ENCODE measurements at places on chromosomes 11 and 22.

GRCh38 chr11:75872887-75873416 is 57.9 kb downstream of the UVRAG start:
- no peak for DNase-seq

GRCh38 chr11:33040033-33040861 is 875 bp downstream of the TCP11L1 start:
- peak; percentile 9 for DNase-seq

- DNase-seq, result no peak
These were observed 525.5 kb downstream of the NTM start for GRCh38 chr11:131895865-131896264.

DNA sequence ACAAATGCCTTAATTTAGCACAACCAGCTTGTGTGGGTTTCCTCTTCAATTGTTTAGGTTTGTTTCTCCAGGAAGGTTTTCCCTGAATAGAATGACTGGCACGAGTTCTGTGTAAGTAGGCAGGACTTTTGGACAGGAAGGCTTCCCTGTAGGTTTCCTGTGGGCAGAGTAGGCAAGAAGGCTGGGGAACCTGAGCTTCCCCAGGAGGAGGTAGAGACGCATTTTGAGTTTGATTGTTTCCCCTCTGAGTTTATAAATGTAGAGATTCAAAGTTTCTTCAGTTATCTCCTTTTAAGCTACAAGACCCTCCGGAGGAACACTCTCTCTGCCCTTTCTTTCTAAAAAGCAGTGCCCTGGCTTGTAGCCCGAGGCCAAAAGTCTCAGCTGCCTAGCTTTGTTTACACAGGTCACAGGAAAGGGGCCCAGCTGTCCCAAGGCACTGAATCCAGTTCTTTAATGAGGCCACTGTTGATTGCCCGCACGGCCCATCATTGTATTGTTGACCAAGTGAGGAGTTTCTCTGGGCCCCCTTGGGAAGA is 66.6 kb upstream of the RDX start:
- no peak for DNase-seq

- DNase-seq, result no peak
These were observed at the start of the genes C11orf21 and TSPAN32 for GRCh38 chr11:2301631-2302305. Gene C11orf21, minus strand, starts transcription at chr11:2301918. Its CDS starts 110 bp downstream, at chr11:2301808. Gene TSPAN32, plus strand, starts transcription at chr11:2302013. Its CDS starts 137 bp downstream, at chr11:2302150.

DNA sequence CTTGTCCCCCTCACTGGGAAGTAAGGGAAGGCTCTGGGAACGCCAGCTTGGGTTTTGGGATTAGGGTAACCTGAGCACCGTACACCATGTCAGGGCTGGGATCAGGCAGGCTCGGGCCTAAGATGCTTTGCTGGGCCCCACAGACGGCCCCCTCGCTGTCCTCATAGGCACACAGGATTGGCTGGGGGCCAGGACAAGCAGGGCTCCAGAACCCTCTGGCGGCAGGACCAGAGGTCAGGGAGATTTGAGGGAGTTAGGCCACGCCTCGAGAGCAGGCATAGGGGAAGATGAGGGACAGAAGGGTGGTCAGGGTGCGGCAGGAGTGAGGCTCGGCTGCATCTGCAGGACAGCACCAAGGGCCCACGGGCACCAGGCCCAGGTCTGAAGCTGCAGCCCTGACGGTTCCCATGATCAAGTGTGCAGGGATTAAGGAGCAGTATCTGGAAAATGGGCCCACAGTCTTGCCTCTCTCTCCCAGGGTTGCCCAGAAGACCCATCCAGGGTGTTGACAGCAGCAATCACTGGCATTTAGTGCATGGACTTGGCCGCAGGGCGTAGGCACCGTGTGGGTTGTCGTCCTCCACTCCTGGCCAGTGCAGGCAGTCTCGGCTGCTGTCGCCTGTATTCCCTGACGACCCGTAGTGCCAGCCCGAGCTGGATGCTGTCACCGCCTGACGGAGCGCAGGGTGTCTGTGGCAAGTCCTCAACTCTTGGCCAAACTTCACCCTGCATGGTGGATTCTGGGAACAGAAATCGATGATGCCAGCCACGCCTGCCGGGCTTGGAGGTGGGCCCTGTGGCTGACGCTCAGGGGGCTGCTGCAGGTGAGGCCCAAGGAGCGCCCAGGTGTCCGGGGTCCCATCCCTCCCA is 15.7 kb upstream of the GNB1L start:
- no peak for DNase-seq

DNA sequence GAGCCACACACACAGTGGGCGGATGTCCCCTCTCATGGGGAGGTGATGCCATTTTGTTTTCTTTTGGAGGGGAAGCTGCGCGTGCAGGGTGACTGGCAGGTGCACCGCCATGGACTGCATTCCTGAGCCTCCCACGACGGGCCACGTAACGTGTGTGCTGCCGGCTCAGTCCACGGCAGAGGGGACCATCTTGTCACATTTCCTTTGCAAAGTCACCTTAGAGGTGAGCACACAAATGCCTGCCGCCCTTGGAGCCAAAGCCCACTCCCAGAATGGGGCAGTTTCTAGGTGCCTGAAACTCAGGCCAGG is 262.5 kb downstream of the CTTN start:
- DNase-seq, result no peak

- DNase-seq, result no peak
These were observed 5.5 kb upstream of the GAB4 start for GRCh38 chr22:17013396-17014100.

- no peak for DNase-seq
These were observed 362.4 kb downstream of the TENM4 start for GRCh38 chr11:79078456-79078855.

- DNase-seq, result no peak
These were observed 4.4 kb downstream of the HINFP start for GRCh38 chr11:119125821-119126220.

DNA sequence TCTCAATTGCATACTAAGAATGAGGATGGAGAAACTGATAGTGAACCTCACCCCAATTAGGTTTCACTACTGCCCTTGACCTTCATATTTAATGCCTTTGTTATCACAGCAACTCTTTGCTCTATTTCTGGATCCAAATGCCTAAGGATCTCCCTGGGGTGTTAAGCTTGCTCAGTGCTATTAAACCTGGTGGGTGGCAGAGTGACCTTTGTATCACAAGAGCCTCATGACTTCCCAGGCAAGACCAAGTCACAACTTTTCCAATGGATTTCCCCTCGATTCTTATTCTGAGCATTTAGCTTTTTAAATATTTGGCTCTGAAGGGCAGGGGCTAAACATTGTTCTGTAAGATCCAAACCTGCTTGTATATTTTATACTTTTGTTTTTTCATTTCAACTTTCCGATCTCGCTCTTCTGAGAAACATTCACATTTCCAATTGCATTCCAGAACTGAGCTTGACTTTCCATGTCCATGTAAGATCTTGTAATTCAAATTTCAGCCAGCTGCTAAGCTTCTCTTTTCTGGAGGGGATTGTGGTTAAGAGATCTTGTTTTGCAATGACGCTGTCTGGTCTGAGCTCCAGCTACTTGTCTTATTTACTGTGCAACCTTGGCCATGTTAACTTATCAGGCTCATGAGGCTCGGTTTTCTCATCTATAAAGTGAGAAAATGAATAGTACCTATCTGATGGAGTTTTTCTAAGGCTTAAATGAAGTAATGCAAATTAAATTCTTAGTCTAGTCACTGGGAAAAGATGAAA is 6.4 kb upstream of the EHF start:
- no peak for DNase-seq

DNA sequence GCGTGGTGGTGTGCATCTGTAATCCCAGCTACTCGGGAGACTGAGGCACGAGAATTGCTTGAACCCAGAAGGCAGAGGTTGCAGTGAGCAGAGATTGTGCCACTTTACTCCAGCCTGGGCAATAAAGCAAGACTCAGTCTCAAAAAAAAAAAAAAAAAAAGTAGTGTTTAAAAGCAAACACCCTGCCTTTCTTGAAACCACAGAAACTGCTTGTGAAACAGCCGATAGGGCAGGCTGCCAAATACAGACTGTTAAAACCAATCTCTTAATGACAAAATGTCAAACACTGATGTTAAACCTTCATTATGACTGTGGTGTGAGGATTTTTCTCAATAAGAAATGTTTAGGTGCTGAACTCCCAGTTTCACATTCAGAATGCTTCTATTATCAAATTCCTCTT is 27.3 kb downstream of the MARK2 start:
- peak; percentile 43 for DNase-seq

DNA sequence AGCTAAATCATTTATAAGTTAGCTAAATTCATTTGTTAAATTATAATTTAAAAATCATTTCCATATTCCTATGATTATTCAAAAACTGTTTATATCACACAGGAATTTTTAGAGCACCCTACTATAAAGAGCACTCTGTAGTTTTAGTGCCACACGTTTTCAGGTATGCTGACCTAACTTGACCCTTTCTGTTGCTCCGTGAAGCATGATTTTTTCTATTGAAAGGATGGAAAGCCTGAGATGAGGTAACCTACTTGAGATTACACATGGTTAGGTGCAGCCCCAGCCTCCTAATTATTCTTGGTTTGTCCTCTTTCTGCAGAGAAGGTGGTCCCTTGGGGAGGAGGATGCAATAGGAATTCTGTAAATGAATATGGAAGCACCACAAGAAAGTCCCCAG is 72.6 kb downstream of the PPFIBP2 start:
- no peak for DNase-seq

- DNase-seq, result no peak
These were observed 946.9 kb downstream of the BRD1 start for GRCh38 chr22:48880749-48881148.

DNA sequence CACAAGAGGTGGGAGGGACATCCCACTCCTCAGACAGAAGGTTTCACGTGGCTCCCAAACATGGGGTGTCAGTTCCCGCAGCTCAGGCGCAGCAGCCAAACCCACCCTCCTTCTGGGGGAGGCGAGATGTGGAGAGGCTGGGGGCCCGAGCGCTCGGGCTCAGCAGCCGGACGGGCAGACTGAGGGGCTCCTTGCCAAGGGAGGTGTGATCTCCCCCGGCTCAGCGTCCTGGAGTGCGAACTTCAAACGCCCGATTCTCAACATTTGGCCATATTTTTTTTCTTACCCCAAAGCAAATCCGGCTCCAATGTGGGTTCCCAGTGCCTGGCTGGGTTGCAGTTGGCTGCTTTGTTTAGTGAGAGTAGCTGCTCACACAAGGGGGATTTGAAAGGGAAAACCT is 477.9 kb downstream of the MN1 start:
- DNase-seq, result no peak

DNA sequence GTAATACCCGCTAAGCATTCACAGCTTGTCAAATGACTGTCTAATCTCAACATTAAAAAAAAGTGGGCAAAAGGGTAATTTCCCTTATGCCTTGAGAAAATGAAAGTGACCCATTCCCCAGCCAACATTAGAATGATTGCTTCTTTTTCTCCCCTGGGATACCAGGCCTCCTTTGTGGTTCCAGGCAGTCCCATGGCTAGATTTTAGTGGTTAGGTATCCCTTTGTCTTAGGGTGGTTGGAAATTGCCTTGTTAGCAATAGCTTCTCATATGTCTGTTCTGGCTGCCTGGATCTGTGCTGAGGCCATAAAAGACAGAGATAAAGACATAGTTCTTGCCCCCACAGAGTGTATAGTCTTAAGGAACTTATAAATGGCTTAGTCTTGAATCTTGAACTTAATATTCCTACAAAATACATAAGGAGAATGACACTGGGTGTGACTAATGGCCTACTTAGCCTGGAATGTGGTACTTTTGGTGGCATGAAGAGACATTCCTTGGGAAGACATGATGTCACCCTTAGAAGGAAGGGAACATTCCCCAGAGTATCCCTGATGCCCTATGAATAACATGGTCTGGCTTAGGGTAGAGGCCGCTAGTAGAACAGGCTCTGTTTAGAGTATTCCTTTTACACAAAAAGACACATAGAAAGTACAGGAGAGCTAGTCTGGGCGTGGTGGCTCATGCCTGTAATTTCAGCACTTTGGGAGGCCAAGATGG is 90.3 kb downstream of the ZBTB16 start:
- DNase-seq, result no peak

DNA sequence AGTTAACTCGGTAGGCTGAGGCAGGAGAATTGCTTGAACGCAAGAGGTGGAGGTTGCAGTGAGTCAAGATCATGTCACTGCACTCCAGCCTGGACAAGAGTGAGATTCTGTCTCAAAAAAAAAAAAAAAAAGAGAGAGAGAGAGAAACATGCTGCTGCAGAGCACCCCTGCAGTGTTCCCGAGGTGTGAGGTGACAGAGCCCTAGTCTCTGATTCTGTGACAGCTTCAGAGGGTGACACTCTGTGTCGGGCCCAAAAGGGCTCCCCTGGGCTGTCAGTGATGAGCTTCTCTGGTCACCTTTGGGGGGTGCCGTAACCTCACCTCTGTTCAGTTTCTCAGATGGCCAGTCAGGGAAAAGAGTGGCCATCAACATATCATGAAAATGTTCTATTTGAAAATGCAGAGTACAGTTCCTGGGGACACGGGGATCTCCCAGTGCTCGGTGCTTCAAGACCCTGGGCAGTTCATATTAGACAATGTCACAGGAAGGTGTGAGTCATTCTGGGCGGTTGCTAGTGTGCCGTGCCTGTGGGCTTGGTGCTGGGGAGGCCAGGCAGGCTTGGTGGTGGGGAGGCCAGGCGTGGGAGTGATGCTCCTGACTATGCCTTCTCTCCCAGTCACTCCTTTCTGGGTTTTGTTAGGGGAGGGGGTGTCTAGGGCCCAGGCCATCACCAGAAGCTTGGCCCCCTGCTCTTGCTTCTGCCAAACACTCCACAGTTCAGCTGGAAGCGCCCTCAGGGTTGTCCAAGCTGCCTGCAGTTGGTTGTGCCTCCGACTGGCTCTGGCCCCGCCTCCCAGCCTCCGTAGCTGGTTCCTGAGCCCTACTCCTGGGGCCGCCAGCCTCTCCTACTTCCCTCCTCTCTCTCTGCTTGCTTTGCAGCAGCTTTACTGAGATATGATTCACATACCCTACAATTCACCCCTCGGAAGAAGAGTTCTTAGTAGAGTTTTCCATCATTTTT is 52.5 kb upstream of the CLDN5 start:
- DNase-seq, result no peak

DNA sequence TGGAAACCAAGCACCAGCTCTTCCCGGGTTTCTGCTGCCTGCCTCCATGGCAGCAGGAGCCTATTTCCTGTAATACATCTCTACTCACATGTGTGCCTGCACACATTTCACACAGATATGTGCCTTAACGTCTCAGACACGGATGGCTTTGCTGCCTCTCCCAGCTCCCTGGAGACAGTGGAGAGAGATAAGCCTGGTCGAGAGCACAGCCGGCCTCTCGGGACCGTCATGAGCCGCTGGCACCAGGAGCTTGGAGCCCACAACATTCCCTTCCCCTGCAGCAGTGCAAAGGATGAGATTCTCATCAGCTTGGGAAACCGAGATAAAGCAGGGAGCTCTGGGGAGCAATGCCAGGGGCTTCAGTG is 587.7 kb downstream of the BRD1 start:
- no peak for DNase-seq

DNA sequence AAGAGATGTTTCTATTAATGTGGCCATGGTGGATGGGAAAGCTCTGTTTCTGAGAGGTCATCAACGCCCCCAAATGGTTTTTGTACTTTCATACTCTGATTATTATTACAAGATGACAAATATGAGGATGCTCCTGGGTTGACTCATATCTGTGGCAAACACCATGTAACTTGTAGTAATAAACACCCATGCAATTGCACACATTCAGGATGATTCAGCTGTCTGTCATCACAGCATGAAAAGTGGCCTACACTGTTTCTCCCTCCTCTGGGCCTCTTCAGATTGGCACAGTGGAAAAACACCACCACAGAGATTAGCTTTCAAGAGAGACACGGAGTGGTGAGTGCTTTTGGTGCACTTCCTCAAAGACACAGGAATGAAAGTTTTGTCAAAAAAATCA is 85.4 kb downstream of the MTNR1B start:
- no peak for DNase-seq

GRCh38 chr22:27989758-27990450 is 70.8 kb upstream of the PITPNB start:
- DNase-seq, result no peak

- DNase-seq, result no peak
These were observed 18.1 kb upstream of the EFCAB6 start for GRCh38 chr22:43829904-43830851.

GRCh38 chr11:98710986-98711385 is 309.8 kb upstream of the CNTN5 start:
- DNase-seq, result no peak
